Hematopoietic multipotent progenitor cell treated with erythropoietin and hydrocortisone succinate and interleukin-3 and kit ligand, for 15 days (in vitro differentiated cells): ENCODE measurements at places on chromosomes 7 and 10.

- DNase-seq = no peak
Measured at GRCh38 chr7:112587504-112587903, 106.7 kb downstream of the LSMEM1 start.

DNA sequence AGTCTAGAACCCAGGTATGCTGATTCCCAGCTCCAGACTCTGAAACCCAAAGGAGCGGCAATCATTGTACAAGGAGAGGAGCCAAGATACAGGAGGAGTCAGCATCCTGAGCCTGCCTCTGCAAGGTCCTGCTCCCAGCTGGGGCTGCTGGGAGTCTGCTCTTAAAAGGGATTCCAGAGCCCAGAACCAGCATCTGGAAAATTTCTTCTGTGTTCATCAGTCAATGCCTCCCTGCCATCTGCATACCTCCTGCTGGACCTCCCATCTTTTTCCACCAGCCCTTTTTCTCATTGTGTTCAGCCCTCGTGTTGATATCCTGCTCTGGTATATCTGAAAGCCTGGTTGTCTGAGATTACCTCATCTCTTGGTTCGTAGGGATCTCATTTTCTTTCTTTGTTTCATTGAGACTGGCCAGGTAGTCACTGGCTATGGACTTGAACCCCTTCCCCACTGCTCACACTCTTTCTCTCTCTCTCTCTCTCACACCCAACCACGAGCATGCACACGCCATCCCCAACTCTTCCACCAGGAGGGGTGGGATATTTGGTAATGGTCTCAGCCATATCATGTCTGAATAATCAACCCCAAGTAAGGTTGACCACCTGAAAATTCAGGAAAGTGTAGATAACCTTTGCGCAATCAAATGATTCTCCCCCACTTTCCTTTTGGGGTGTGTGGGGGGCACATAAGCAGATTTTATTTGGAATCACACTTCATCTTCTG is 608.8 kb downstream of the LRMDA start:
- DNase-seq = no peak

- no peak for DNase-seq
Measured at GRCh38 chr7:90599038-90599437, 2.9 kb downstream of the CDK14 start.

GRCh38 chr10:11245510-11245909 is 227.8 kb downstream of the CELF2 start:
- DNase-seq = no peak

- peak; percentile 17 for DNase-seq
Measured at GRCh38 chr10:91901784-91902677, 7.3 kb downstream of the FGFBP3 start.

- DNase-seq = peak; percentile 5
Measured at GRCh38 chr7:152894295-152895170, 135.0 kb downstream of the ACTR3B start.

- no peak for DNase-seq
Measured at GRCh38 chr10:95545981-95546380, 15.2 kb downstream of the SORBS1 start.

GRCh38 chr7:129385116-129385515 is 49.1 kb upstream of the STRIP2 start:
- no peak for DNase-seq

DNA sequence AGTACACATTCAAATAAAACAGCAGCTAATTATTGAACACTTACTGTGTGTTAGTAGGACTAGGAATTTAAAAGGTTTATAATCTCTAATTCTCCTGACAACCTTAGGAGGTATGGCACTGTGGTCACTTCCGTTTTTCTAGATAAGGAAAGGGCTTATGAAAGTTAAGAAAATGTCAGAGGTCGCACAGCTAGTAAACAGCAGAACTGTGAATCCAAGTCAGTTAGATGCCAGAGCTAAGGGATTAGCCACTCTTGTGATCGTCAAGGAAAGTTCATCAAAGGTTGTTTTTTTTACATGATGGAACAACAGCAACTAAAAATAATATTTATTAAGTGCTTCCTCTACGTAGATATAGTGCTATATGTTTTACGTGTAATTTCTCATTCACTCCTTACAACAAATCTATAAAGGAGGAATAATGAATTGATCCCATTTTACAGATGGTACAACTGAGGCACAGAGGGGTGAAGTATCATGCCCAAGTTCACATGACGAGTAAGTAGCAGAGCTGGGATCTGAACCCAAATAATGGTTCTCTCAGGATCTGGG is 84.9 kb downstream of the NAMPT start:
- DNase-seq = no peak

DNA sequence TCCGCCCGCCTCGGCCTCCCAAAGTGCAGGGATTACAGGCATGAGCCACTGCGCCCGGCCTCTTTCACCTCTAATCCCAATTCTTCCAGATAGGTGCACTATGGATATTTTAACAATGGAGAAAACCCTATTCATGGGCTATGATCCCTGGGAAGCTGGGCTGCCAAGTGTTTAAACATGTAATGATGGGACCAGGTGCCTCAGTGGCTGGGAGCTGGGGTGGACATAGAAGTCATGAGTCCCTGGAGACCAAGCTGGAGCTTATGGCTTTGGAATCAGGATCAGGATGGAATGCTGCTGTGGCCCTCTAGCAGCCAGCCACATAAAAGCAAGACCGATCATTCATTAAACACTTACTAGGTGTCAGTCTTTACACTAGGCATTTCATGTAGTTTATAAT is 41.8 kb upstream of the IGFBP3 start:
- no peak for DNase-seq

- DNase-seq = no peak
Measured at GRCh38 chr7:157434701-157435100, 97.9 kb downstream of the DNAJB6 start.

DNA sequence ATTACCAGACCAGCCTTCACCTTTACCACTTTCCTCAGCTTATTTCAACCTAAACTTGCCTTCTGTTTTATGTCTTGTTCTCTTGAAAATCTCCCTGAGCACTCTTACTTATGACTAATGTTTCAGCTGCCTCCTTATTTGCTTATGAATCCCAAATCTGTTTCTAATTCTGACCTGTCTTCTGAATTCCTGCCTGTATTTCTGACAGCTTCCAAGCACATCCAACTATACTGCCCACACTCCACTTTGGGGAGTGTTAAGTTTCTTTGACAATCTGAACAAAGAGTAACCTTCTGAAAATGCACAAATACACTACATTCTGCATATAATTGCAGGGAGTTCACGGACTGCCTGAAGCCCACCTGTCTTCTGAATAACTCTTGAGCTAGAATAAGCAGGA is 48.7 kb downstream of the ARMC3 start:
- no peak for DNase-seq

- no peak for DNase-seq
Measured at GRCh38 chr10:96263176-96263575, 8.2 kb downstream of the BLNK start.

DNA sequence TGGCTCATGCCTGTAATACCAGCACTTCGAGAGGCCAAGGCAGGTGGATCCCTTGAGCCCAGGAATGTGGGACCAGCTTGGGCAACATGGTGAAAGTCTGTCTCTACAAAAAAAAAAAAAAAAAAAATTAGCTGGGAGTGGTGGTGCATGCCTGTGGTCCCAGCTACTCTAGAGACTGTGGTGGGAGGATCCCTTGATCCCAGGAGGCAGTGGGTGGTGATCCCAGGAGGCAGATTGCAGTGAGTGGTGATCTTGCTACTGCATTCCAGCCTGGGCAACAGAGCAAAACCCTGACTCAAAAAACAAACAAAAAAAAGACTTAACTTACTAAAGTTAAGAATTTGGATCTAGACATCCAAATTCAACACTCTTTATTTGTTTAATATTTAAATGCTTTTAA is 10.2 kb upstream of the ADO start:
- DNase-seq = no peak

- DNase-seq = no peak
Measured at GRCh38 chr10:69792341-69792740, 9.4 kb upstream of the COL13A1 start.

GRCh38 chr7:33539659-33540400 is 365.5 kb upstream of the BMPER start:
- no peak for DNase-seq

- DNase-seq = no peak
Measured at GRCh38 chr7:28128608-28129007, 52.0 kb downstream of the JAZF1 start.

GRCh38 chr7:86485827-86486226 is 157.9 kb upstream of the GRM3 start:
- no peak for DNase-seq

DNA sequence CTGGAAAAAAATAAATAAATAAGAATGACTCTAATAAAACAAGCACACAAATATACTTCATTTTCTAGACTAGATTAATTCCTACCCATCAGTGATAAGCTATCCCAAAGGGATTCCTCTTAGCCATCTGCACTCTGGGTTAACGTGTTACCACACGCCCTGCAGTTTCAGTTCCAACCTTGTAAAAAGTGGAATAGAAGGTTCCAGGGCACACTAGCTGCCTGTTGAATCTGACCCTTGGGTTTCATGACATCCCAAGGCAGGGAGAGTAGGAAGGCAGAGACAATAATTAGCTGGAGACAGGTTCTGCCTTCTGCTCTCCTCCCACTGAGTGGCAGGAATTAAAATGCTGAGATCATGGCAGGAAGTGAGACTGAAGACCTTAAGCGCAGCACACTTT is 33.5 kb downstream of the SLC37A3 start:
- DNase-seq = no peak

- DNase-seq = no peak
Measured at GRCh38 chr10:4512671-4513240, 313.3 kb upstream of the AKR1E2 start.

DNA sequence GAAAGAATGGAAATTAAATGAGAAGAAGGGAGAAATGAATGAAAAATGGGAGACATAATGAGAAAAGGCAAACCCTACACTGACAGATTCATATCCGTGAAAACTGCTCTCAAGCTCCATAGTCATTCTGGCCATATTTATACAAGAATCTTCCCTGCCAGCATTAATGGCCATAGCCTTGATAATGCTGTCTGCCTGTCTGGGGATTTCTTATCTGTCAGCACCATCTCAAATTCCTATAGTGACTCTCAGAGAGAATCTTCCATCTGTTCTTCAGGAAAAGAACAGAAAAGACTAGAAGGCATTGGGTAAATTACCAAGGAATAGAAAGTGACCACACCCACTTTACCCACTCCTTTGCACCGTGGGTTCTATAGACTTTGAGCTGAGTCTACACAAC is 295.9 kb downstream of the PLXNA4 start:
- DNase-seq = no peak

- peak; percentile 50 for DNase-seq
Measured at GRCh38 chr7:41940760-41941343, 238.0 kb upstream of the INHBA start.
